ENCODE measurements at places on chromosomes 6 and 20.

DNA sequence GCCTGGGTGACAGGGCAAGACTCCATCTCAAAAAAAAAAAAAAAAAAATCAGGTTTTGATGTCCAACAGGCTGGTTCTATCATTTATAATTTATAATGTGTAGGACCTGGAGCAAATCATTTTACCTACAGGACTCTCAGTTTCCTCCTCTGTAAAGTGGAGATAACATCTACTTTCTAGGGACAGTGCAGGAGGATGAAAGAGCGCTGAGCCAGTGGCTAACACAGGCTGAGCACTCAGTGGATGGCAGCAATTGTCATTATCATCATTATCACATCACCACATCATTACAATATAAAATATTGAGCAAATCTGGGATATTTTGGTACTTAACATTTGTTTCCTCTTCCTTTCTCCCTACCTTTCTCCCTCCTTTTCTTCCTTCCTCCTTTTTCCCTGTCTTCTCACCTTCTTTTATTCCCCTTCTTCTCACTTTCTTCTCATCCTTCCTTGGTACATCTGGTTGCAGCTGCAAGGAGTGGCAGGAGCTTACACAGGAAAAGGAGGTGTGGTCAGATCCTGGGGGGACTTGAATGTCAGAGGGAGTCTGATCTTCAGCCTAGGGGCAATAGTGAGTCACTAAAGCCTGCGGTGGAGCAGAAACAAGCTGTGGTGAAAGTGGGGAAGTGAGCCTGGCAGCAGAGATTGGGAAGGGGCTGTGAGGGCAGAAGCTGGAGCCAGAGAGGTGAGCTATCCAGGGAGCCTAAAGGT is 24.6 kb upstream of the CTNNBL1 start:
- peak; percentile 30 for DNase-seq

DNA sequence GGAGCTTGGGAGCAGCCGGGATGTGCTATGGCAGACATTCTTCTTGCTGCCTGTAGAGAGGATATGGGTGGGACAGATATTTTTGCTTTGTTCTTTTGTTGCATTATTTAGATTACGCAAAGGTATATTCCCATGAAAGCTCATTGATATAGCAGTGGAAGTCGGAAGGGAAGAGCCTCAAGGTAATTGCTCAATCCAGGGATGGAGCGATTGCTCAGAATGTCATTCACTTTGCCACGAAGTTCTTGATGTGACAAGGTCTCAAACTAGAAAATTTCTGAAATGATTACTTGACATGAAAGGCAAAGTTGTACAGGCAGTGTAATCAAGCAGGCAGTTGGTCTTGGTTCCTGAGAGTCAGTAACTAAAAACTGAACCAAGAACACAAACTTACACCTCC is 615.6 kb upstream of the CDH4 start:
- no peak for DNase-seq

- DNase-seq = no peak
These were observed 145.7 kb downstream of the HACE1 start for GRCh38 chr6:104713982-104714381.

- no peak for DNase-seq
These were observed 31.4 kb upstream of the GSTA5 start for GRCh38 chr6:52872031-52872430.

DNA sequence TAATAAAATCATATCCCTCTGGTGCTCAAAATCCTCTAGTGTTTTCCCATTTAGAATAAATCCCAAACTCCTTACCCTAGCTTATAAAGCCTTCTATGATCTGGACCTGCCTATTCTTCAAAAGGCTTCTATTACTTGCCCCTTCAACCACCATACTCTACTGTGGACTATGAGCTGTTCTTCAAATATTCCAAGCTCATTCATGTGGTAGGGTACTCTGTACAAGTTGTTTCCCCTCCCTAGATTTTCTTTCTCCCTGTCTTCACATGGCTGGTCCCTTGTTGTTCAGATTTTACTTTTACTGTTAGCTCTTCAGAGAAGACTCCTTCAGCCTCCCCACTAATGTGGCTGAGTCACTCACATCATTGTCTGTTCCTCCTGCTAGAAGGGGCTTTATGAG is 193.2 kb downstream of the OGFRL1 start:
- no peak for DNase-seq

GRCh38 chr6:1784422-1784884 is 174.7 kb downstream of the FOXC1 start:
- no peak for DNase-seq

GRCh38 chr6:36685166-36685924 is 6.8 kb downstream of the CDKN1A start:
- DNase-seq = no peak

GRCh38 chr6:156582509-156582992 is 194.6 kb upstream of the ARID1B start:
- DNase-seq = peak; percentile 22

DNA sequence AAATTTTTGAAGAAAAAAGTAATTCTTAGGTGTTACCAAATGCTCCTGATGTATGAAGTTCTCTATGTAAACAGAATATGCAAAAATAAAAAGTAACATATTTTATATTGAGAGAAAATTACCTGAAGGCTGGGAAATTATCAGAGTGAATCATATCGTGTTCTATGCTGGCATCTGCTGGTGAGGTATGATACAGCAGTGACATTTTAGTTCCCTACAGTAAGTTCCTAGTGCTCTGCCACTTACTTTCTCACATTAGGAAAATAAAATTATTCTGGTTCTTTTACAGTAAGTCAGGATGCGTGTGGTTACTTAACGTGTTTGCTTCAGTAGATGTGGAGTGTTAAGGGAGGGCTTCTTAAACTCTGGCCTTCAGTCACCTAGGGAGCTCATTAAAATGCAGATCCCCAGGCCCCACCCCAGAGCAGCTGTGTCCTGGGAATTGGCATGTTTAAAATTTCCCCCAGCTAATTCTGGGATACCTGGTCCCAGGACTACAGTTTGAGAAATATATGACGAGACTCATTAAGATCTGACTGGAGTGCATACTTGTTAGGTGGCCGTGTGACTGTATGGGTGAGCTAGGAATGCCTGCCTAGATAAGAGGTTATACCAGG is 3.2 kb downstream of the ACTR5 start:
- no peak for DNase-seq

DNA sequence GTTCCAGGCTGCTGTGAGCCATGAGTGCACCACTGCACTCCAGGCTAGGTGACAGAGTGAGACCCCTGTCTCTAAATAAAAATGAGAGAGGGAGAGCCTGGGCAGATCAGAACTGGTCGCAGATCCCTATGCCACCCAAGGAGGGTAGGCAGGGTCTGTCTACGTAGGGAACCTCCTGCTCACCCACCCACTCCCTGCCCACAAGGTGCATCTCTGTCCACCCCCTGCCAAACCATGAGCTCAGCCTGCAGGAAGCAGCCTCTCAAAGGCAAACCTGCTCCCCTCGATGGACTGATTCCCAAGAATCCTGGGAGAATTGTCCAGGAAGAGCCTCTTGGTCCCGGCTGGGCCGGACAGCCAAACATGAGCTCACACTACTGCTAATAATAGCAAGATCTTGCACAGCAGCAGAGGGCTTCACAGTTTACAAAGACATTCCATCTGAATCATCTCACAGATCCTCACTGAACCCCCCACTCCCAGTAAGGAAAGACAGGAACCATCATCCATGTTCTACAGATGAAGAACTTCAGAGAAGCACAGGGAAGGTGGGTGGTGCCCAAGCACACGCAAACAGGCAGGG is 27.8 kb upstream of the TLDC2 start:
- DNase-seq = no peak

DNA sequence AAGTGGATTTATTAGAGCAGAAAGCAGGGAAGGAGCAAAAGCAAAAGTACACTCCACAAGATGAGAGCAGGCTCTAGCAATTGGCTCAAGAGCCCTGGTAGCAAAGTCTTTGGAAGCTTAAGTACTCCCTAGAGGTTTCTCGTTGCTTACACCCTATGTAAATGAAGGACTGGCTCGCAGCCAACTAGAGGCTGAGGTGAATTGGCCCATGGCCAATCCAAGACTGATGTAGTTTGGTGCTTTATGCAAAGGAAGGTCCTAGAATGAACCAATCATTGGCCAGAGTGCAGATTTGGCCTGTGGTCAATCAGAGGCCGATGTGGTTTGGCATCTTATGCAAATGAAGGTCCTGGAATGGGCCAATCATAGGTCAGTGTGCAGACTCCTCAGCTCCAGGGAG is 191.3 kb upstream of the ARID1B start:
- DNase-seq = no peak

- DNase-seq = peak; percentile 87
These were observed 332.9 kb upstream of the PRDM1 start for GRCh38 chr6:105753207-105753606.

DNA sequence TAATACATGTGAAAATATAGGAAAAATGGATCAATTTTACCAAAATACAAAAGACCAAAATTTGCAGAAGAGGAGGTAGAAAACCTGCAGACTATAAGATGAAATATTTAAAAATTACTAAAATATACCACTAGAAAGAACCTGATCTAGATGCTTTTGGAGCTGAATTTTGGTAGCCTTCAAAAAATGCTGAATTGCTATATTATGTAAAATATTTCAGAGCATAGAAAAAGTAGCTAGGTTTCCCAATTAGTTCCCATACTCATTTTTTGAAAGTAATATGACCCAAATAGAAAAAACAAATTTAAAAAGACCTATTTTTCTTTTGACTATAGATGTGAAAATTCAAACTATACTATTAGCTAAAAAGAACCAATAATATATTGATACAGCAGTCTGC is 3.6 kb upstream of the EPPIN start:
- no peak for DNase-seq

- no peak for DNase-seq
These were observed 143.4 kb upstream of the MYLIP start for GRCh38 chr6:15985379-15985959.

GRCh38 chr6:150777736-150778135 is 87.8 kb upstream of the MTHFD1L start:
- DNase-seq = no peak

DNA sequence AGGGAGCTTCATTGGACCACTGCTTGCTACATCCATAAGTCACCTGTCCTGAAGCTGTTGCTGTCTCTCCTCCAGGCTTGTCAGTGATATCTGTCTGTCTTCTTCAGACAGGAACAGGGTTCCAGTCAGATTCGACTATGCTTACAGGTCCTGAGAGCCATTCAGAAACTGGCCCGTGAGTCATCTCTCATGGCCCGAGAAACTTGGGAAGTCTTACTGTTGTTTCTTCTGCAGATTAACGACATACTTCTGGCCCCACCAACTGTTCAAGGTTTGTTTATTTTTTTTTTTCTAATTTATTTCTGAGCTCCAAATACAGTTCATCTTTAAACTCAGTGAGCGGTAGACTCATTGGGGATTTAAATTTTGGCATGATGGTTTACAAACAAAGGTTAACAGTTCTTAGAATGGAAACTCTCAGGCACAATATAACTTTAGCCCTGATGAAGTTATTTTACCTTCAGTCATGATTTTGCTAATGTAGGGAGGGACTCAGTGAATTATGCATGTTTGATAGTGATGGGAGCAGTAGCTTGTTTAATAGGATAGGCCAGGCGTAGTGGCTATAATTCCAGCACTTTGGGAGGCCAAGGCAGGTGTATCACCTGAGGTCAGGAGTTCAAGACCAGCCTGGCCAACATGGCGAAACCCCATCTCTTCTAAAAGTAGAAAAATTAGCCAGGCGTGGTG is 24.7 kb downstream of the RALGAPB start:
- no peak for DNase-seq

GRCh38 chr6:38283734-38284362 is 355.9 kb downstream of the BTBD9 start:
- DNase-seq = peak; percentile 72

- DNase-seq = no peak
These were observed 82.4 kb upstream of the TCF21 start for GRCh38 chr6:133806382-133807140.

GRCh38 chr20:834151-834746 is 734 bp downstream of the FAM110A start:
- no peak for DNase-seq

GRCh38 chr20:62463651-62464424 is 12.0 kb downstream of the GATA5 start:
- DNase-seq = no peak

GRCh38 chr20:63693733-63694583 is 2.5 kb upstream of the TNFRSF6B start:
- DNase-seq = no peak

DNA sequence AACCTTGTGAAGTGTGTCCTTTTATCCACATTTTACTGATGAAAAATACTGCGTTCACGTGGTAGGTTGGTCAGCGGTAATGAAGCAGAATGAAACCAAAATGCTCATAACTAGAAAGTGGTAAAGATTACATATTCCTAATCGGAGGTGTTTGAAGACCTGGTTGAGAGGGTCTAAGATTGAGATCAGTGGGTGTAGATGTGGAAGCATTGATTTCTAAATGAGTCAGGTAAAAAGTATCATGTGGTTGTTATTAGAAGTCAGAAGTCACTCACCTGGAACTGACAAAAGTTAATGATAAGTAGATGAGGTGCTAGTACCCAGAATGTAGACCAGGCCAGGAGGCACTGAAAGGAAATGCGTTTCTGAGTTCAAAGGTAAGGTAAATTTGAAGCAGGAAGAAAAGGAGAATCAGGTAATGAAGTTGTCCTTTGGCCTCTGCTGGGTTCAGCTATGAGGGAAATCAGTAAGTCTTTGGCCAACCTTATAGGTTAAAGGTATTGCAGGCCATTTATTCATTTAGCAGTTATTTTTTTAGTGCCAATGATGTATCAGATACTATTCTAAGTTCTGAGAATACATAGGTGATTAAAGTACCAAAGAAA is 31.2 kb downstream of the FAM83B start:
- no peak for DNase-seq

GRCh38 chr6:110981202-110981600 is 637 bp upstream of the RPF2 start:
- DNase-seq = no peak

GRCh38 chr6:67121115-67121514 is 1414.1 kb upstream of the EYS start:
- no peak for DNase-seq

DNA sequence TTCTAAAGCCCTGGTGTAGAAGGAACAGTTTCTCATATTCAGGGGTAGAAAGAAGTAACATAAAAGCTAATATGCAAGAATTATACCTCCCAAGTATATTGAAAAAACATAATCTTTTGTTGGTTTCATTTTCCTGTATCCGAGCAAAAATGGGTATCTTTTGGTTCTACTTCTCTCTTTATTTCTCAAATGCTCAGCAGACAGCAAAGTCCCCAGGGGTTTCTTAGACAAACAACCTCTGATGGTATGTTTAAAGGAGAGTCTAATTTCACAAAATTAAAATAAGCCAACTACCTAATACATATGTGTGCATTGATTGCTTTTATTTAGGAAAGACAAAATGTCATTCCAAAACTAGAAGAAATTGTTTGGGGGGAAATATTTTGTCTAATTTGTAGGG is 131.0 kb downstream of the TSHZ2 start:
- no peak for DNase-seq

DNA sequence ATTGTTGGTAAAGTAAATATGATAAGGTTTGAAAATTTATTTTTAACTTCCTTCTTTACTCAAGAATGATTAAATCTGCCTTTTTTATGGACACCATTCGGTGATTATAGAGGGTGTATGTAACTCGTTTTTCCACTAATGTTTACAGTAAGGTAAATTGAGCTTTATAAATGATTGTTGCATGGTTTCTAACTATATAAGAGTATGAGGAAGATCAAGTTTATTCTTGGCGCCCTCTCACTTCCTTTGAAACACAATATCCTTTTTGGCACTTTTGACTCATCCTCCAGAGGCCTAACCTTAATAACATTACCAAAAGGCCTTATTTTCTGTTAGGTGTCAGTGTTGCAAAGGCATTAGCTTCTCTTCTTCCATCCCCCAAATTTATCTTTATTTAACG is 41.8 kb upstream of the MTRF1L start:
- no peak for DNase-seq

GRCh38 chr20:14855171-14855570 is 517.8 kb upstream of the FLRT3 start:
- no peak for DNase-seq
